ENCODE measurements at places on chromosomes 1 and 21.

DNA sequence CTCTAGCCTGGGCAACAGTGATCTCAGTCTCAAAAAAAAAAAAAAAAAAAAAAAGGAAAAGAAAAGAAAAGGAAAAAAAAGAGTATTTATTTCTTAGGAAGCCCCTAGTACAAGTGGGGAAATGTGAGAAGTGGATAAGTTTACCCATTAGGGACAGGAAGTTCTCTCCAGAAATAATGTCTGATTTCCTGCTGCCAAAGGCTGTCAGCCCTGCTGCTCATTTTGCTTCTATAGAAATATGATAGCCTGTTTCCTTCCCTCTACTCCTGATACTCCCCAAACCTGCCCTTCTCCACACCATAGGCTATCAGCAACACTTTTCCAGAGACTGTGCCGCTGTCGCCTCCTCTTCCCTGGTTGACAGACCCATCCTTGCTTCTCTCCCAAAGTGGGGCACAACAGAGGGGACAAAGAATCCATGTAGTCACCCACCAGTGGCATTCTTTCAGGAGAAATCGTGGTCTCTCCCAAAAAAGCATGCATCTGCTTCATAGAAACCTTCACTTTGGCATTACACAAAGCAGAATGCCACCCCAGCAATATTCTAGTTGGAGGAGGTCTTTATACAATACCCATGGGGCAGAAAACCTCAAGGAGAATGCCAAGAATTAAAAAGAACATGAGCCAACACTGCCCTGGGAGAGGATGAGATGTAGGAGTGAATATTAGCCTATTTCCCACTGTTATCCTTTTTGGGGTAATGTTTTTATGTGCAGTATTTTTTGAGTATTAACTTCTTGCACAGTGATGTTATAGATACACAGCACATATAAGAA lies 166.3 kb upstream of the NR5A2 start:
- no peak for DNase-seq

GRCh38 chr1:93640656-93641440 lies 40.8 kb downstream of the BCAR3 start:
- DNase-seq = no peak

- DNase-seq = no peak
These were observed 252.1 kb downstream of the TM2D1 start for GRCh38 chr1:61472876-61473275.

GRCh38 chr1:7319196-7319595 lies 451.9 kb upstream of the VAMP3 start:
- DNase-seq = no peak

DNA sequence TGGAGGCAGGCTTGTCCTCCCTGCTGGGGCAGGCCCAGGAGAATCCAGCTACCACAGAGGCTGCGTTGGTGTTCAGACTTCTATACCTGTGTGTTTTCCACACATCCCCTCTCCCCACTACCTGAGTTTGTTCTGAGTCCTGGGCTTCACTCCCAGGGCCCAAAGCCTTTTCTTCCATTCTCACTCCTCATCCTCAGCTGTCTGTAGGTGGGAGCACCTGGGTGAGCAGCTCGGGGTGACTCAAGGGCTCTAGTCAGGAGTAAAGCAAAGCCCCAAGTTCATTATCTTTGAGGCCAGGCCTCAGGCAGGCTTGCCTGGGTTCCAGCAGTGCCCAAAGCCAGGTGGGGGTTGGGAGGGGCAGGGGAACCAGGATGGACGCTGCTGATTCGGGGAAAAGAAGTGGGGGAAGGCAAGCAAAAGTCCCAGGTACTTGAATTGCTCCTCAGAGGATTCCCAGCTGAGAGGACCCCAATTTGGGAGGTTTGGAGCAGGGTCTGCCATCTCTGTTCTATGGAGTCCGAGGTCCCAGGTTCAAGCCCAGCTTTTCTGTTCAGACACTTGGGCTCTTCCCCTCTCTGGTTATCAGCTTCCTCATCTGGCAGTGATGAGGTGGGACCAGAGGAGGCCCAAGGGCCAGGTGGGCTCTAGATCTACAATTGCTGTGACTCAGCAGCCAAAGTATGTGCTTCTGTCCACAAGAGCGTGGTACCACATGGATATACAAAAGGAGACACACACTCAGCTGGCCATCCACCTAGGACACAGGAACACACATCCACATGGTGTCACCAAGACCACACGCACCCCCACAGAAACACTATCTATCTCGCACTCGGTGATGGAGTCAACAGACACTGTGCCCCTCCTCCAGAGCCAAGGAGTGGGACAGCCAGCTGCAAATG lies 5.8 kb upstream of the PTPN7 start:
- DNase-seq = no peak

- no peak for DNase-seq
These were observed 123.6 kb upstream of the IPO9 start for GRCh38 chr1:201705389-201705788.

GRCh38 chr21:45618287-45618686 lies 25.2 kb upstream of the PCBP3 start:
- DNase-seq = no peak

- DNase-seq = no peak
These were observed 65.7 kb upstream of the NHLH2 start for GRCh38 chr1:115906627-115907026.

DNA sequence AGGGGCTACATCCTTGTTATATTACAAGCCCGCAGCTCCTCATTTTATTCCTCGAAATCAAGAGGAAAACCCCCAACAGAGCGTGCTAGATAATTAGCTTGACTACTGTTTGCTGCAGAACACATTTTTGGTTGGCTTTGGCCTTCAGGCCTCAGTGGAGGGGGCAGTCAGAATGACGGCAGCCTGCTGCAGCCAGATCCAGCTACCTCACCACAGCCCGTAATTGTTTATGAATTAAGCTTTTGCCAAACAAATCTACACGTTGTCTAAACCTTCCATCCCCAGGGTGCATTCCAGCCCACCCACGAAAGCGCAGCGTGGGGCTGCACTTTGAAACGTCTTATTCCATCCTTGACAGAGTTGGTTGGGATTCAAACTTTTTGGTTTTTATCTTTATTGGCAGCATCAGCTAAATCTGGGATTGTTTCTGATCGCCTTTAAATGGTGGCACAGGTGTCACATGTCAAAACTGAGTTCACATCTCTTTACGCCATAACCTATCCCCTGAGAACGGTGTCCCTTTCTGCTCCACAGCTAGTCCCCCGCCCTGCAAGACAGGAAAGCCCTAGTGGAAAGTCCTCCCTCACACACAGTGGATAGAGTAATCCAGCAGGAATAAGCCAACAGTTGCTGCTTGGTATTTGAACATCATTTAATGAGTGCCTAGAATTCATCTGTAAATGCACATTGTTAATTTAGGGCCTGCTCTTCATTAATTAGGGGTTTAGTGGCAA lies 195.5 kb downstream of the LMO4 start:
- DNase-seq = no peak

DNA sequence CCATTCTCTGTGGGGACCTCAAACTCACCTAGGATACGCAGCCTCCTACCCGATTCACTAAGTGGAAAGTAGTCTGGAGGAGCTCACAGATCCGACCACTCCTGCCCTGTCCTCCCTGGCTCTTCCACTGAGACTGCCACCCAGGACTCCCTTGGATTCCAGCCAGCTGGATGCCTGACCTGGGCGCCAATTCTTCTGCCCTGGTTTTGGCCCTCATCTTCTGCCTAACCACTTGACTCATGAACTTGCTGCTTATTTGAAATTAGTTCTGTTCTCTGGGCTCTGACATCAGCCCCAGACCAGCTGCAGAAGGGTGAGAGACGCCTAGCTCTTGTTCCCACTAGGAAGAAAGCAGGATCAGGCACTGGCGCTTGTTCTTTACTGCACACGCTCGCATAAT lies 48.9 kb downstream of the SLC35D1 start:
- no peak for DNase-seq

DNA sequence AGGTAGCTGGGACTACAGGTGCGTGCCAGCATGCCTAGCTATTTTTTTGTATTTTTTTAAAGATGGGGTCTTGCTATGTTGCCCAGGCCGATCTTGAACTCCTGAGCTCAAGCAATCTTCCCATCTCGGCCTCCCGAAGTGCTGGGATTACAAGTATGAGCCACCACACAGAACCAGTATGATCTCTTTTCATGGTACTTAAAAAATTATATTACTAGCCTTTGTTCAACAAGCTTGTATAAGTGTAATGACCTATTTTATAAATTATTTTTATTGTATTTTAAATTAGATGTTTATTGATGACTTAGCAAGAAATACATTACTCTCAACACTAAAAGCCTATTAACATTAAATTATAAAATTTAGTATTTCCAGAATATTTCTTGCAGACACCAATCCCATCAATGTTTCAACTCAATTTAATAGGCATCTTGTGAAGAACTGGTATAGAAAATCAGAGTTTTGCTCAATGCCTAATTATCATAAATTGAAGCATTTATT lies 36.0 kb upstream of the MTF2 start:
- no peak for DNase-seq

DNA sequence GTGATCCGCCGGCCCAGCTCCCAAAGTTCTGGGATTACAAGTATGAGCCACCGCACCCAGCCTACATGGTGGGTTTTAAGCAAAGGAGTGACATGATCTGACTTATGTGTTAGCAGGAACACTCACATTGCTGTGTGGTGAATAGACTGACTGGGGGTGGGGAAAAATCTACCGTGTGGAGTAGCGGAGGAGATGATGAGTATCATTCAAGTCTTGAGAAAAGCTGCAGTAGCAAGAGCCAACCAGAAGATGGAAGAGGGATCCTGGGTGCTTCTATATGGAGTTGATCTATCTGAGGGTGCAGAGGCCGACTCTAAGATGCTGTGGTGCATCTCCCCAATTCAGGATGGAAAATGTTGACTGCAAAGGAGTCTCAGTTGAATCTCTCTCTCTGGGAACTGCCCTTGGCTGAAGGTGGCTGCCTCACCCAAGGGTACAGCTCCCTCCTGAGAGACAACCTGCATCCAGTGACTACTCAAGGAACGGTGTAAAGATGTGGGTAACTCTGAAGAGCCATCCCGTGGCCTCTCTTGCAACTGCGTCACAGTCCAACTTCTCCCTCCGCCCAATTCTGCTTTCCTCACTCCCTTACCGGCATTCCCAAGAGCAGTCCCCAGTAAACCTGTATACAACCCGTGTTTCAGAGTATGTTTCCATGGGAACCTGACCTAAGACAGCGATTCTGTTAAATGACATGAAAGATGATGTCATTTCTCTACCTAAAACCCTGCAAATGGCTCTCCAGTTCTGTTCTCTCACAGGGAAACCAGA lies 7.4 kb upstream of the B3GALNT2 start:
- no peak for DNase-seq

DNA sequence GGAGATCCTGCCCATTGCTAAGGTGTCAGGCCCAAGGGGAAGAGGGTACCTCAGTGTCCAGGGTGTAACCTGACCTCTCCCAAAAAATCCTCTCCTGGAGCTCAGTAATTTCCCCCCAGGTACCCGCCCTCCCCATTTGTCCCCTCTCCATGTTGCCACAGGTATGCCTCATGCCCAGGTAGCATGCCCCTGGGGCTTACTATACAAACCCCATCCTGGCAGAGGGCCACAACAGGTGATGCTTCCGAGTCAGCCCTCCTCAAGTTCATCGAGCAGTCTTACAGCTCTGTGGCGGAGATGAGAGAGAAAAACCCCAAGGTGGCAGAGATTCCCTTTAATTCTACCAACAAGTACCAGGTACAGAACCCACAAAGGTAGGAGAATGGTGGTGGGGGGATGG lies 15.7 kb downstream of the ATP1A4 start:
- no peak for DNase-seq

DNA sequence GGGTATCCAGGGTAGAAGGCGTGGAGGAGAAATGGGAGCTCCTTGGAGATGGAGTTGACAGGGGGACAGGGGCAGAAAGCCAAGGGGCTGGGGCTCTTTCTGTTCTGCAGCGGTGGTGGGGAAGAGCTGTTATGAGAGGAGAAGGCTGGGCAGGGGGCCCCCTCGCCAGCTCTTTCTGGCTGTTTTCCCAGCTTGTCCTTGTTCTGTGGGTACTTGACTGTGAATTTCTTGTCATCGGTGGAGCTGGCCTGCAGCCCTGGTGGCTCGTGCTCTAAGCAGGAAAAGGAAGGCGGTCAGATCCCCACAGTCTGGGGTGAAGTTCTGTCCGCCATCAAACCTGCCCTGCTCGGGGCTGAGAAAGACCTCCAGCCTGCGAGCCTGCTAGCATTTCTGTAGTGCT lies 7.6 kb downstream of the ZNF683 start:
- DNase-seq = no peak

GRCh38 chr21:26167593-26167992 lies 3.0 kb downstream of the APP start:
- no peak for DNase-seq

DNA sequence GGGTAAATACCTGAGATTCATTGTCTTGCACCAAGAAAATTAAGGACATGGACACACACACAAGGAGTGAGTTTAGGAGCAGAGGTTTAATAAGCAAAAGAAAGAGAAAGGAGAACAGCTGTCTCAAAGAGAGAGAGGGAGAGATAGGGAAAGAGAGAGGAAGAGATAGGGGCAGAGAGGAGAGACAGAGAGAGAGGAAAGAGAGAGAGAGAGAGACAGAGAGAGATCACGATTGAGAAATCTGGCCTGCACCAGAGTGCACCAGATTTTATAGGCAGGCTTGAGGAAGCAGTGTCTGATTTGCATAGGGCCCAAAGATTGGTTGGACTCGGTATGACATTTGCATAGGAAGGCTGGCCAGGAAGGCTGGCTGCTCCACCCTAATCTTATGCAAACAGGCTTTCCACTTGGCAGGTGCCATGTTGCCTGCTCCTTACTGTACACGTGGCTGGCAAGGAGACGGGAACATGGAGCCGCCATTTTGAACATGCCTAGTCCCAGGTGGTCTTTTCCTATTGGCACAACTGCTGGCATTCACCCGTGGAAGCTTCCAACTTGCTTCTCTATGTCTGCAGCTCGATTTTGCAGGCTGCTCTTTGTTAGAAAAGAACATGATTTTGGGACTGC lies 419.9 kb downstream of the ZP4 start:
- DNase-seq = peak; percentile 50

DNA sequence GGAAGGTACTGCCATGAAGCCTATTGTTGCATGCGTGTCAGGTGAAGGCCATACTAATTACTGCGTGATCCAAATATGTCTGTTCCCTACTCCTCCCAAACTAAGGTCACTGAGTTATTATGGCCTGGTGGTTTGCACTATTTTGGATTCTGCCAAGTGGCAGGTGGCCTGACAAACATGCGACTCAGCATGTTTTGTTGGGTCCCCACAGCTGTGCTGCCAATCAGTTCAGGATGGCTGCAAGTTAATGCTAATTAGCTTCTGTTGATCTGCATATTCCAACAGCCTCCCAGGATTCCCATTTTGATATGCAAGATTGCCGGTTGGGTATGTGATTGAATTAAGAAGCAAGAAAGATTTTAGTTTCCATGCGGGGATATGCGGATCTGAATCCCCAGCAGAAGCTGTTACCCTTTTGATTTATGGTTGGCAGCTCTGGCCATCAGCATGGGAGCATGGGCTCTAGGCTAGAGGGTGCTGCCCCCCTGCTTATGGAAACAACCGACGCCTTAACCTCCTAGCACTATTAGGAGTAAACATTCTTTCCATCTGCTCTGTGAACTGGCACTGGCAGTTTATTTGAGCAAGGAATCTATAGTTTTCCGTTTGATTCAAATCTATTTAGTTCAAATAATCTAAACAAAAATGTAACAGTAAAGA lies 429.8 kb upstream of the C1orf87 start:
- no peak for DNase-seq

All from A549 (cell line).